ENCODE measurements at places on chromosomes 13 and 19.
A peak's percentile ranks its signal among the peaks of the same experiment; 100 is the strongest.

- DNase-seq: no peak
Measured at GRCh38 chr13:59447846-59448620, 715.7 kb downstream of the DIAPH3 start.

GRCh38 chr19:19628501-19629134 lies 598 bp upstream of the LPAR2 start:
- DNase-seq: peak; percentile 52

DNA sequence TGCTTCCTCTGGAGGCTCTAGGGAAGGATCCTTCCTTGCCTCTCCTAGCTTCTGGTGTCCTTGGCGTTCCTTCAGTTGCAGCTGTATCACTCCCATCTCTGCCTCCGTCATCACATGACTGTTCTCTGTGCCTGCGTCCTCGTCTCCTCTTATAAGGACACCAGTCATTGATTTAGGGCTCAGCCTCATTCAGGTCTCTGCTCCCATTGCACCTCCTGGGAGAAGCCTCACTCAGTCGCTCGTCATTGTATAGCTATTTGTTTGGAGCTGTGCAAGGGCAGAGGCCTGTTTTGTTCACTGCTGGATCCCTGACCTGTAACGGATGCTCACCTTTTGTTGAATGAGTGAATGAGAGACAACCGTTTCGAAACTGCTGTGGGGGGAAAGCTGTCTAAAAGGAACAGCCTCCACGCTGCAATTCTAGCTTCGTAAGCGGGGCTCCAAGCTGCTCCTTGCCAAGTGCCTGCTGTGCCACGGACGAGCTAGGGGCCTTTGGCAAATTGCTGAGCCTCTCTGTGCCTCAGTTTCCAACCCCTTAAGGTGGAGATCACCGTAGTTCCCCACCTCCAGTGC lies 17.2 kb downstream of the BRSK1 start:
- DNase-seq: no peak

DNA sequence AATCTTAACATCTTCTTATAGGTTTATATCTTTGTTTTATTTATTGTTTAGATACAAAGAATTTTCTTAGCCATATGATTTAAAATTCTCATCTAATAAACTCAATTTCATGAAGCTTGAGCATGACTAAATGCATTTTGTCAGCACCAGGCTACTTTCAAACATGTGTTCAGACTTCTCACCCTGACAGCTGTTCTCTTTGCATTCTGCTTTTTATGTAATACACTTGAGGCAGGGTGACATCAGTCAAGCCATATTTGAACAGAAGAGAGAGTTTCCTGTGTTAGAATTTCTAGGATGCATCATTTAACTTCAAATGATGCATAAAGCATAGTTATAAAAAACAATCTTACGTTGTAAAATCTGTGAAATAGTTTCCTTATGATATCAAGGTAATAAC lies 1295.1 kb upstream of the PCDH20 start:
- DNase-seq: no peak

GRCh38 chr13:107580741-107581412 lies 634.5 kb downstream of the LIG4 start:
- no peak for DNase-seq

- no peak for DNase-seq
Measured at GRCh38 chr13:75687150-75687763, 51.1 kb downstream of the LMO7 start.

GRCh38 chr13:36912973-36913372 lies 7.1 kb downstream of the SMAD9 start:
- no peak for DNase-seq

GRCh38 chr13:108597943-108598342 lies 31.5 kb upstream of the MYO16 start:
- no peak for DNase-seq

DNA sequence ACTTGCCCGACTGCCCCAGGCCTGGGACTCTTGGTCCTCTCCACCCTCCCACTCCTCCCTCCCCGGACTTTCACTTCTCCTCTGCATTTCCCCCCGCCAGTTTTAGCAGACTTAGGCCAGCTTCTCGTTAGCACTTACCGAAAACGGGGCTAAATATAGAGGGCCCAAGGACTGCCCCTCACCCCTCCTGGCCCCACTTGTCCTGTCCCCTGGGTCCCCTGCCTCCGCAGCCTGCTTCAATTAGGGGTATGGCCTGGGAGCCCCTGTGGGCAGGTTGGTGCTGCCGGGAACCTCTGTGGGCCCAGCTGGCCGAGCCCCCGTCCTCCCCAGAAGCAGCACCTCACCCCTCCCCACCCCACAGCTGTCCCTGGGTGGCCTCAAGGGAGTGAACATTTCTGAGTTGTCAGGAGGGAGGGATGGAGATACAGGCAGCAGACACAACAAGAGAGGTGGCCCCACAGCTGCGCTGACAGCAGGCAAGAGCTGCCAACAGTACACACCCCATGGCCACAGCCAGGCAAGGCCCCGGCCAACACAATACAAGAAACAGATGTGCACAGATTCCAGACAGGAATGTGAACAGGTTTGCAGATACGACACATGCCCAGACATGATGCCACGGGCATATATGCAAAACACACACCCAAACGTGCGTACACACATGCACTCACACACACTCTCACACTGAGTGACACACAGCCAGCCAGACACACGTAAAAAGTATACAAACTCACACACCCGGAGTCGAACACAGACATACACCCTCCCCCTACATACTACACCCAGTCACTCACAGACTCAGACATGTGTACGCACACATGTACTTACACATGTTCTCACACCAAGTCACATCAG lies 2.6 kb downstream of the POU2F2 start:
- no peak for DNase-seq

DNA sequence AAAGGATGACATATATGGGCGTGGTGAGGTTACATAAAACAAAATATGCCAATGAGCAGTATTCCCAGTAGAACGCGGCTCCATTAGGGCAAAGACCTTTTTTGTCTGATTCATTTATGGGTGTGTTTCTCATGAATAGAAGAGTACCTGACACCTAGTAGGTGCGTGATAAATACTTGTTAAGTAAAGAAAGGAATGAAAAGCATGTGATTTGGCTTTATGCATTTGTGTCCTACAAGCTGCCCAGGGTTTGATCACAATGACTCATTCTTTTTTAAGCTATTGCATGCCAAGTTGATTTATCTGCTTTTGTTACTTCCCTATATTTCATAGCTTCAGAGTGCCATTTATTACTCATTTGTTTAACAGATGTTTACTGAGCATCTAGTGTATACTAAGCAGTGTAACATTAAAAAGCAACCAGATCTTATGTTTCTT lies 19.1 kb upstream of the KCTD4 start:
- no peak for DNase-seq

GRCh38 chr13:111961236-111961635 lies 105.7 kb upstream of the SOX1 start:
- no peak for DNase-seq

DNA sequence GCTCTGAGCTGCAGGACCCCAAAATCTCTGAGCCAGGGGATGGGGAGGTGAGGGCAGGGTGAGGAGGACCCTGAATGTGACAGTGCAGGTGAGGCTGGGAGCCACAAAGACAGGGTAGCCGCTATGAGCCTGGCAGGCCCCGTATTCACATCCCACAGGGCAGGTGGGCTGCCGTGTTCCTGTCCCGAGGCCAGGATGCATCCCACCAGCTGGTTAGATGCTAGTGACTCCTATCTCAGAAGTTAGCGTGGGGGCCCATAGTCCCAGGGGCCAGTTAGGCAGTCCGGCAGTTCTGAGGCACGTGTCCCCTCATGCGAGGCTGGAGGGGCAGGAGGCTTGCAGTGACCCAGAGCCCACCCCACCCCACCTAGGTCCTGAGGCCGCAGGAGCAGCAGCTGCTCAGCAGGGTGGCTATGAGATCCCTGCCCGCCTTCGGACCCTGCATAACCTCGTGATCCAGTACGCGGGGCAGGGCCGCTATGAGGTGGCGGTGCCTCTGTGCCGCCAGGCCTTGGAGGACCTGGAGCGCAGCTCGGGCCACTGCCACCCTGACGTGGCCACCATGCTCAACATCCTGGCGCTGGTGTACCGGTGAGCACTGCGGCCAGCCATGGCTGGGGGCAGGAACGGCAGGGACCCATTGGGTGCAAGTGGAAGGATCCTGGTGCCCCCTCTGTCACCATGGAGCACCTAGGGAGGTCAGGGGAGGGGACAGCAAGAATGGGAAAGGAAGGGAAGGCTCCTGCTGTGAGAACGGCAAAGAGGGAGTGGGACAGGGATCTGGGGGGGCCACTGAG lies 7.2 kb downstream of the KLC3 start:
- no peak for DNase-seq

- no peak for DNase-seq
Measured at GRCh38 chr19:45467115-45467455, 711 bp upstream of the FOSB start.

DNA sequence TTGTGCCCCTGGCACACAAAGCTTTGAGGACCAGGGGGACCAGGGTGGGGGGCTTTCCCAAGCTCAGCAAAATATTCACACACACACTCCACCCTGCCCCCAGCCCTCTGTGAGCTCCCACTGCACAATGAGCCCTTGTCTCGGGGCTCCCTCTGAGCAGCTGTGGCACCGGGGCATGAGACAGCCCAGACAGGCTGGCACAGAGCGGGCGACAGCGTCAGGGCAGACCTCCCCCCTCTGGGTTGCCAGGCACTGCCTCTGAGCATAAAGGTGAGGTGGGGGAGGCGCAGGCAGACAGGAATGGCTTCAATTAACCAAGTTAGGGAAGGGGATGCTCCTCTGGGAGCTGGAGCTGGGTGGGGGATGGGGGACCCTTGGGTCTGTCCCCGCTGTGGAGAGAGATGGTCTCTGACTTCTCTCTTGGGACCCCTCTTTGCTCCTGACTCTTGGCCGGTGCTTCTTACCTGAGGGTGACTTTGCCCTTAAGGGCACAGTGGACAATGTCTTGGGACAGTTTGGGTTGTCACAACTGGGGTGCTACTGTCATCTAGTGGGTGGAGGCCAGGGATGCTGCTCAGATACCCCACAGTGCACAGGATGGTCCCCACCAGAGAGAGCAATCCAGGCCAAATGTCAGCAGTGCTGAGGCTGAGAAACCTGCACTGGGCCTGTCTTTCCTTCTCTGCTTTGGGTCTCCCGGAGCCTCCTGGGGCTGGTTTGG lies 30.3 kb downstream of the LYL1 start:
- no peak for DNase-seq

DNA sequence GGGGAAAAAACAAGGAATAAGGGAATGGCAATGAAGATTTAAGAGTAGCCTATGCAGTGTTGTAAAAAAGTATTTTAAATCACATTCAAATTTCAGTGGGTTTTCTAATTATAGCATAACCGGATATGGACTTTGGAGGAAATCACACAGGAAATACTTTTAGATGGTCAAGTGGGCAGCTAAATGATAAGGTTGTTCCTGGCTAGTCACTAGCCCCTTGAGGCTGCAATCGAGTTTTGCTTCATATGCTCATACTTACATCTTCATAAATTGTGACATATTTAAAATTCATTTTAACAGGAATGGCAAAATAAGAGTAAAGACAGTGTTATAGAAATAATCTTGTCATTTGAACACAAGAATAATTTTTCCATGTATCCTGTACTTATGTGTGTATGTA lies 88.9 kb downstream of the WDFY2 start:
- no peak for DNase-seq

GRCh38 chr19:5586300-5587070 lies 18.7 kb upstream of the TINCR start:
- no peak for DNase-seq

DNA sequence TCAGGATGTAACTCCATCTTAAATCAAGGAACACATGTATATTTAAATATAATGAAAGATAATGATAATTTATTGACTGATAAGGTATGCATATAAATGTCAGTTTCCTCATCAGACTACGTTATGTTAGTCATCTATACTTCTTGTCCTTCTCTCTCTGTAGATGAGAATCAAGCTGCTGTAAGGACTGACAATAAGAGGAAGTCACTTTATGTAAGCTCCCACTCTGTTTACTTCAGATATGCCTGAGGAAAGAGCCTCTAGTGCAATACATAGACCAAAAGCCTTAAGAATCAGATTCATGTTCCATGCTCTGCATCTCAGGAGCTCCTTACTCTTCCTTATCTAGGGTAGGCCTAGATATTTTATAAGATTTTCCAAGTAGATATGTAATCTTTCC lies 9.6 kb upstream of the SLITRK6 start:
- no peak for DNase-seq

Measured in stimulated activated CD4-positive, alpha-beta T cell treated with anti-CD3 and anti-CD28 coated beads, Interleukin-2, amount 100 ng/mL, for 24 hours (primary cell).